ENCODE measurements at places on chromosomes 3 and 15.

DNA sequence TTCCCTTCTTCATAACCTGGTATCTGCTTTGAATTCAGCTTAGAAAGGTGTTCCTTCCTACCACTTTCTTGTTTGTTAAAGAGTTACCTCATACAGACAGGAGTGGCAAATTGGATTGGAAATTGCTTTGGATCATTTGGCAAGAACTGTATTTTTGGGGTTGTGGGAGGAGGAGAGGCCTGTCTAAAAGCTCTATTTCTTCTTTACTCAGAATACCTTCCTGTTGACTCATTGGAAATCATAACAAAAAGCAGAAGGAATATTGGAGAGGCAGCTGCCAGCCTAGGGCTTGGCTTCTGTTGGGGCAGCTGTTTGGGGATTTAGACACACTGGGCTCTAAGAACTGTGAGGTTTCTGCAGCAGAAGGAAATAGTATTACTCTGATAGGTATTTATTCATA, 14.2 kb downstream of the IQGAP1 start:
- peak; percentile 88 for DNase-seq

DNA sequence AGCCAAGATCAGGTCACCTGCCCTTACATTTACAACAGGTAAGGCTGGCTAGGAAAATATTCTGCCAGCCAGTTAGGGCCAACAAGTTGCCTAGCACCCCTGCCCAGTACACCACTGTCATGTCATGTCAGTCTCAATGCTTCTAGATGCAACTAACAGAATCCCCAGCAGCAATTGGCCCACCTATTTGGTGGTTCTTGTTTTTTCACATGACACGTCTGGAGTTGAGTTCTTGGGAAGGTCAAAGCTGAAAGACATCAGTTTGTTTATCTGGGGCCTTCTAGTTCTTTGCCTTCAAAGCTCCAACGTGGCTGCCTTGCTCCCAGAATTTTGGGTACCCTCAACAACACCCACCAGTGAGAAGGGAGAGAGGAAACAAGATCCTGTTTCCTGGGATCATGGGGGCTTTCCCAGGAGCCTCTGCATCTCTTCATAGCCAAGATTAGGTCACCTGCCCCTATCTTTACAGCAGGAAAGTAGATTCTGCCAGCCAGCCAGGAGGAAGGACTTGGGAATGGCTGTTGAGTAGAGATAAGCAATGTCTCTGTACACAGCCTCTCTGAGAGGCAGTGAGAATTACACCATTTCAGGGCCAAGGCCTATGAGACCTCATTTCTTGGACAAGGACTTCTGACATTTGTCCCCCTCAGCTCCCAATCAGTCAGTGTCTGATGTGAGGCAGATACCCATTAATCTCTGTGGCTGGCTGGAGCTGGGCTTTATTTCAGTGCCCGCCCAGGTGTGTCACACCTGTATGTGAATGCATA, 8.6 kb downstream of the GPX1 start:
- no peak for DNase-seq

DNA sequence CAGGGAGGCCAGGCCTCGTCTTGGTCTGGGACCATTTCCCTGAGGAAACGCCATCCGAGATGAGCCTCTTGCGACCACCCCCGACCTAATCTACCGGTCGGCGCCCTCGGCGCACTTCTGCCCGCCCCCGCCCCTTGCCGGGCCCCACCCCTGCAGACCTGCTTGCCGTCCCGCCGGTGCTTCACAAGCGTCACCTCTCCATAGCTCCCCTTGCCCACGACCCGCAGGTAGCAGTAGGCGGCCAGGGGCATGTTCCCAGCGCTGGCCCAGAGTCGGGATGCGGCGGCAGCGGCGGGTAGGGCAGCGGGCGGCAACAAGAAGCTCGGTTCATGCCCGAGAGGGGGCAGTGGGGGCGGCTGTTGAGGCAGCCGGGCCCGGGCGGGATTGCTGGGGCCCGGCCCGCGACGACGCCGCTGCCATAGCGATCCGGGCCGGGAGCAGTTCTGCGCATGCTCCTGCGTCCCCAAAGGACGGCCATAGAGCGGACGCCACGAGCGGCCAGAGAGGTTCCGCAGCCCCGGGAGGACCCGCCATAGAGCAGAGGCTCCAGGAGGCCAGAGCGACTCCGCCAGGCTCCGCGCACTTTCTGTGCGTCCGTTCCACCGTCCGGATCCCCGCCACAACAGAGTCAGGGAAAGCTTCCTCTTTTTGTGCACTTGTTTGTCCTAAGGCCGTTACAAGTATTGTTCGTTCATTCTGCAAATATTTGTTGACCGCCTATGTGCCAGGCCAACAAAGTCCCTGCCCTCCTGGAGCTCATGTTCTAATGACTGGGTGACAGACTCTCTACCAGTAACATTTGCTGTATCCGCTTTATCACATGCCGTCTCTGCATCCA, at the start of gene NEK4:
Gene NEK4, minus strand, starts transcription at position 445 of the 838 bp plus-strand sequence. Its CDS starts 194 bp downstream, at position 251.
- DNase-seq: peak; percentile 91

DNA sequence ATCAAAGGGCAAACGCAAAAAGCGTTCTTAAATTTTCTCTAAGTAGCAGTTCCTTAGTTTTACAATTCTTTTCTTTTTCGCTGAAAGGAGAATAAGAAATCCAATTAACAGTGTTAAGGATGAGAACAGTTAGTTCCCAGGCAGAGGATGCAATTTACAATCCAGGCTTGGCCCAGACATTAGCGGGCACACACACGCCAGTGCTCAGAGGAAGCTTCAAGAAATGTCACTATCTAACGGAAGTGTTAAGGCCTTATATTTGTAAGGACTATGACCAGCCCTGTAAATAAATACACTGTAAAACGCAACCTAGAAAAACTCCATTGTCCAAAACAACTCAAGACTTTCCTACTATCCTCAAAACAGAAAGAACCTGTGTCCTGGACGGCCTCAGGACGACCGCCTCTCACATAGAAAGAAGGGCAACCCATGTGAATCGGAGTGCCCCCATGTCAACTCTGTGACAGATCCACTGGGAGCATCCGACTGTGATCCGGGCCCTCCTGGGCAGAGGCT, 1.3 kb downstream of the ACAP2 start:
- peak; percentile 14 for DNase-seq

DNA sequence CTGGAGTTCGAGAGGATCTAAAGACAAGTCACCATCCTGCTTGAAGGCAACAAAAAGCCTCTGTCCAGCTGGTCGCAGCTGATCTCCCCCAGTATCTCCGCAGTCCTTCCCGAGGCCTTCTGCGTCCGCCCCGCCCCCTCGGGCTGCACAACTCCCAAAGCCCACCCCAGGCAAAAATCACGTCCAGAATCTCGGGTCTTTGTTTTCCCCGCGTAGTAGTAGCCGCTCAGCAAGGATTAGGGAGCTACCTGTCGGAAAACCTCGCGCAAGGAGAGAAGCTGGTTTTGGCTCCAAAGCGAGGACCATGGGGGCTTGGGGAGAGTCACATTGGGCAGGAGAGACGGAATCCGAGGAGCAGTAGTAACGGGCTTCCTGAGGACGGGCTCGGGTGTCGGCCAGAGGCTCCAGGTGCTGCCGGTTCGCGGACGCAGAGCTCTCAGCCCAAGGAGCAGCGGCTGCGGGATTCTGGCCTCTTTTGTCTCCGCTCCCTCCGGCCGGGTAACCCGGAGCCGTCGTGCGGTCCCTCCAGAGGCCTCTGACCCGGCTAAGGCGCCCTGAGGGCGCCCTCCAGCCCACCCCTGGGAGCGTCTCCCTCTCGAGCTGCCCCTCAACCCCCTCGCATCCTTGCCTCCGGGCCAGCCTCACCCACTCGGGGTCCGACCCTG, 401 bp downstream of the ZSCAN29 start:
- peak; percentile 42 for DNase-seq

DNA sequence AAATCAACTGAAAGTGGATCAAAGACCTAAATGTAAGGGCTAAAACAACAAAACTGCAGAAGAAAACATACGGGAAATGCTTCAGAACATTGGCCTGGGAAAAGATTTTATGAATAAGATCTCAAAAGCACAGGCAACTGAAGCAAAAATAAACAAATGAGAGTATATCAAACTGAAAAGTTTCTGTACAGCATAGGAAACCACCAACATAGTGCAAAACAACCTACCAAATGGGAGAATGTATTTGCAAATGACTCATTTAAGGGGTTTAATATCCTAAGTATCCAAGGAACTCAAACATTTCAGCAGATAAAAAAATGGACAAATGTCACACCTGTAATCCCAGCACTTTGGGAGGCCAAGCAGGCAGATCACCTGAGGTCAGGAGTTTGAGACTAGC, 489.1 kb downstream of the ROBO1 start:
- no peak for DNase-seq

DNA sequence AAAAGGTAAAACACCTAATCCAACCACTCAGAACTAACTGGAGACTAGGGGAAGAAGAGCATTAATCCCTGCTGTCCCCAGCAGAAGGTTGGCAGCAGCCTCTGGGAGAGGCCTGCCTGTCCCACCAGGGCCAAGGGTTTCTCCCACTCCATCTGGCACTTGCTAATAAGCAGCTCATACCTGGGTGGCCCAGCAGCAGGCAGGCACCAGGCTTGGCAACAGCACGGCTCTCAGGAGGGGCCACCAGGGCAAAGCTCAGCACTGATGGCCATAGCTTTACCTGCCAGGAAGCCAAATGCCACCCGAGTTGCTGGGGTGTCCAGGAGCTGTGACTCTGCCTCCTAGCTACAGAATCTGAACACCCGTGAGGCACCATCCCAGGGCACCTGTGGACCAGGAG, 58.3 kb downstream of the BOC start:
- no peak for DNase-seq

DNA sequence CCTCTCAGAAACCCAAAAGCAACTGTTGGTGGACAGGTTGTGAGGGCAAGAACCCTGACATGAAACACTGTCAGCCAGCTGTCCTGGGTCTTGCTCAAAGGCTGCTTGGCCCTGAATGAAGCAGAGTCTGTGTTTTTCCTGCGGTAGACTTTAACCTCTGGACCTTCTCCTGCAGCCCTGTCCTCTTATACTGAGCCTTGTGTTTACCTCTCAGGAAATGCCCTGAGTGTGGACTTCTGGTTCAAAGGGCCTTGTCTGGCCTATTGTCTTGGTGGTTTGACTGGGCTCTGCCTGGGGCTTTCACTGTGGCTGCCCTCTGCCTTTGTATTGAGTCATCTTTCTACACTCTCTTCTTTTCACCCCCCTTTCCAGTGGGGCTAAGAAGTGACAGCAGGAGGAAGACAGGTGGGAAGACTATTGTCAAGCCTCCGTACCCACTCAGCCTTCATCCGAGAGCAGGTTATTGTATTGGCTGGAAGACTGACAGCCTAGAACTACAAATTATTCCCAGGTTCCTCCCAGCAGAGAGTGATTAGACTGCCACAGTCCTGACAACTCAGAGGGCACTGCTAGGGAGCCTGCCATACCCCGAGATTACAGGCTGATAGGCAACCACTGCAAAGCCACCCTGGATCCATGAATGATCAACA, 3.5 kb downstream of the SEC13 start:
- DNase-seq: no peak

GRCh38 chr3:104564045-104564643, 802.6 kb upstream of the ALCAM start:
- DNase-seq: peak; percentile 69
